ENCODE measurements at places on chromosomes 3 and 15.

DNA sequence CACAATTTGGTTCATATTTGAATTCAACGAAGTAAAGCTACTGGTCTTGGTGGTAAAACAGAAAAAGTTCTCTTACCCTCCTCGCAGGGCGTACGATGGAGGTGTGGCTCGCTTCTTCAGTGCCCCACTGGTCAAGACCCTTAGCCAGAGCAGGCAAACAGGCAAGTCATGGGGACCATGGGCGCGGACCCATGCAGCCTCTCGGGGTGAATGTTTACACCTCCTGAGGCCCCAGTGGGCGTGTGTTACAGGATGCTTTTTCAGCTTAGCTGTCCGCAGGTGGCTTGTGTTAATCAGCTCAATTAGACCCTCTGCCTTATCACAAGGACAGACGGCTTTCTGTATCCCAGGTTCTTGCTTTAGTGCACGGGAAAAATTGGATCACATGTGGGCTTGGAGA lies 991.8 kb downstream of the GBE1 start:
- DNase-seq = no peak

- no peak for DNase-seq
Observed at GRCh38 chr15:49135911-49136310, 19.5 kb downstream of the COPS2 start.

GRCh38 chr15:101137312-101137940 lies 114.4 kb downstream of the CHSY1 start:
- DNase-seq = no peak

DNA sequence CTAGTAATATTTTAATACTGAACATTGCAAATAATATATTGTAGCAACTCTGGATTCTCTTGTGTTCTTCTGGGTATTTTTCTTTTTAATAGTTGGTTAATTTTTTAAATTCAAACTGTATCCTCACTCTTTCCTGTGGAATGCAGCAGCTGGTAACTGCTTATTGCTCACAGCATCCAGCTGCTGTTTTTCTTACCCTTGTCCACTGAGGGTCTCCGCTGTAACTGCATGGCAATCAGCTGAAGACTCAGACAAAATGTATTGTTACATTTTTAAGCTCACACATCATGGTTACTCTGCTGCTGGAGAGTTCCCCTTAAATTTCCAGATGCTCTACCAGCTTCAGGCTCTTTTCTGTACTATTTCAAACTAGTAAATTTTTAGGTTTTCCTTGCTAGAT lies 227.6 kb downstream of the MBNL1 start:
- no peak for DNase-seq

- no peak for DNase-seq
Observed at GRCh38 chr3:55626279-55626665, 139.2 kb upstream of the WNT5A start.
